Heart left ventricle (tissue), 16 donors: ENCODE measurements at places on chromosomes 13 and 19. TPM values are rescaled to one million over a fixed set of nuclear protein-coding genes. Genes with fewer than 3 reads are reported as not detected.

DENND1C gene
- 0.42 TPM for polyA plus RNA-seq

GRCh38 chr13:28337166-28338005 is 157.5 kb downstream of the FLT1 start:
- peaks cover 38% of the 10 kb centered on the region for H3K4me1 ChIP-seq
- H3K27me3 ChIP-seq: peaks cover 9% of the 10 kb centered on the region
- DNase-seq: no peak
- H3K27ac ChIP-seq: peak overlapping the region; percentile 49

- H3K36me3 ChIP-seq: peaks cover 87% of the 10 kb centered on the region
- no peaks in the 10 kb centered on the region for H3K27me3 ChIP-seq
- DNase-seq: no peak
- H3K4me3 ChIP-seq: no peak overlapping the region
Observed at GRCh38 chr13:72754111-72754510, 26.4 kb downstream of the BORA start.

DNA sequence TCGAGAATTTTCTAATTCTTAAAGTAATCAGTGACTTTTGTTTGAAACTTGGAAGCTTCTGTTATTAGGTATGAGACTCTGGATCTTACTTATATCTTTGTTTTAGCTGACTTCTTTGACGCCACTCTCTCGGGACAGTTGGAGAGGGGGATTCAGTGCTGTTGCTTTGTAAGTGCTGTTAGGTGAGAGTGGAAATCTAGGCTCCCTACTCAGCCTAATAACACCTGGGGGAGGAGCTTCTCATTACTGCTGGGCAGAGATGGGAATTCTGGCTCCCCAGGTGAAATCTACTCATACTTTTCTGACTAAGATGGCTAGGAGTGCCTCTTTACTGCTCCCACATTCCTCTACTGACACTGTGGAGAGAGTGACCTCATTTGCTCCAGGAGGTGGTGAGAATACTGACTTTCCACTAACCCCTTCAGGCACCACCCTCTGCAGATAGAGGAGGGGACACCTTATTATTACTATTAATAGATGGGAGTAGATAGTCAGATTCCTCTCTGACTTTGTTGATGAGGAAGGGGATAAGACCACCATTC is 324.9 kb upstream of the SPRY2 start:
- no peaks in the 10 kb centered on the region for H3K27me3 ChIP-seq
- DNase-seq: no peak
- no peak overlapping the region for H3K27ac ChIP-seq
- no peaks in the 10 kb centered on the region for H3K36me3 ChIP-seq
- no peak overlapping the region for H3K4me3 ChIP-seq
- no peaks in the 10 kb centered on the region for H3K4me1 ChIP-seq

GRCh38 chr13:36453516-36453915 is 21.2 kb downstream of the CCNA1 start:
- H3K27me3 ChIP-seq: no peaks in the 10 kb centered on the region
- H3K27ac ChIP-seq: no peak overlapping the region
- H3K36me3 ChIP-seq: no peaks in the 10 kb centered on the region
- no peak overlapping the region for H3K4me3 ChIP-seq

IL4I1 gene
- polyA plus RNA-seq: not detected

- H3K36me3 ChIP-seq: no peaks in the 10 kb centered on the region
- H3K4me1 ChIP-seq: no peaks in the 10 kb centered on the region
- no peak overlapping the region for H3K4me3 ChIP-seq
- DNase-seq: no peak
- H3K27ac ChIP-seq: no peak overlapping the region
Observed at GRCh38 chr13:24693862-24694471, 13.8 kb downstream of the ATP12A start.

DNA sequence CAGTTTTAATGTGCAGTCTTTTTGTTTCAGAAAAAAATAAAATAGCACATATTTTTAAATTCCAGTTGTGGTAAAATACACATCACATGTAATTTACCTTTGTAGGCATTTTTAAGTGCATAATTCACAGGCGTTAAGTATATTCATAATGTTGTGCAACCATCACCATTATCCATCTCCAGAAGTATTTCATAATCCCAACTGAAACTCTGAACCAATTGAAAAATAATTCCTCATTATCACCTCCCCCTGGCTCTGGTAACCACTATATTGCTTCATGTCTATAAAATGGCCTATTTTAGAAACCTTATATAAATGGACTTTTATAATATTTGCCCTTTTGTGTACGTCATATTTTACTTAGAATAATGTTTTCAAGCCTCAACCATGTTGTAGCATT is 756.5 kb upstream of the KLHL1 start:
- DNase-seq: no peak
- no peaks in the 10 kb centered on the region for H3K27me3 ChIP-seq
- H3K36me3 ChIP-seq: no peaks in the 10 kb centered on the region
- H3K4me1 ChIP-seq: no peaks in the 10 kb centered on the region

DNA sequence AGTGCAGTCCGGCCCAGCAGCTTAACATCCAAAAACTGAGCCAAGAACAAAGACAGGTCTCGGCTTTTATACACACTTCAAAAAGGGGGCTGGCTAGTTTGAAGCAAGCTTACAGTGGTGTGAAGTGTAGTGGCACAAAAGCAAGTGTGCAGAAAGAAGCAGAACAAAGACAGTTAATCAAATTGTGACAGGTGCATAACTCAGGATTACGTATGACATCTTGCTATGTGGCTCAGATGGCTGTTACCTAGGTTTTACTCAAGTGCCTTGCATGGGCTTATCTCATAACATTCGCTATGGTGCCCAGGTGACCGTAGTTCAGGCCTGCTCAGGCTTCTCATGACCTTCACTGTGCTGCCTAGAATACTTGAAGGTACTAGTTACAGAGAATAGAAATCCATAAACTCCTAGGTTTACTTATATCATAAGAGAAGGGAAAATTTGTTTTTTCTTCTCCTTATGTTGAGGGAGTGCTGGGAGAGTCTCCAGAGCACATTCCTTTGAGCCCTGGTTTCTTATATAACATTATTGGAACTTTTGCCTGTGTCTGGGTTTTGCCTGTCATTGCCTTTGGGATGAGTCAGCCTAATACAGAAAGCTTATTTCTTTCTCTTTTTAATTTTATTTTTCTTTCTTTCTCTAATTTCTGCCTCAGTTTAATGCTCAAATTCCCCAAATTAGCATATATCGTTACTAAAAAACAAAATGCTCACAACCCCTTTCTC is 1629.1 kb upstream of the PCDH20 start:
- no peak for DNase-seq
- no peak overlapping the region for H3K4me3 ChIP-seq
- no peaks in the 10 kb centered on the region for H3K27me3 ChIP-seq
- H3K36me3 ChIP-seq: no peaks in the 10 kb centered on the region
- H3K4me1 ChIP-seq: no peaks in the 10 kb centered on the region

CACNA1A gene
- 0.67 TPM for polyA plus RNA-seq

DNA sequence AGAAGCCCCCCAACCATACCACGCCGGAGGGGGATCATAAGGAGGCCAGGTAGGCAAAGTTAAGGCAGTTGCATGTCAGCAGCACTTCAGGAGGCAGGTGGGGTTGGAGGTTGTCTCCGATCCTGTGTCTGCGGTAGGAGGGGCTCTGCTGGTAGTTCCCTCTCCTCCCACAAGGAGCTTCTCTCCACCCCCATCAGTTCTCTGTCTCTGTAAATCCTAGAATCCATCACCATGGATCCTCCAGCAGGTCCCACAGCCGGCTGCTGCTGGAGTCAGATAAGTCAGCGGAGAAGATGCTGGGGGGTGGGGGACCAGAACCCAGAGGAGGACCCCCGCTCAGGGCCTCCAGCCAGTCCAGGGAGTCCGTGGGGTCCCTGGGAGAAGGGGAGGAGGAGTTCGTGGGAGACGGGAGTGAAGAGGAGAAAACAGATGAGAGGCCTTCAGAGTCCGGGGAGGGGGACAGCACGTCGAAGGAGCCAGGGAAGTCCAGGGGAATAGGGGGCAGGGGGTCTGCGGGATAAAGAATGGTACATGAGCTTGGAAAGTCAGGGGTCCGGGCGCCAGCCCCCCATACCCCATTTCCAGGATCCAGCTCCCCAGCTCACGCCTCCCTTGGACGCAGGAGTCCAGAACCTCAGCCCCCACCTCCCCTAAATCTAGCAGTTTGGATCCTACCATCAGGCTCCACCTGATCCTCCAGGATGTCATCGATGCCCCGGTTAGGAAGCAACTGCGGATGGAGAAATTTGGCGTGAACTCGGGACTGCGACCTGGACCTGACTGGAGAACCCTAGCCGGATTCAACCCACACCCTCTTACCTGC is 6.3 kb downstream of the MAMSTR start:
- DNase-seq: peak; percentile 36

DNA sequence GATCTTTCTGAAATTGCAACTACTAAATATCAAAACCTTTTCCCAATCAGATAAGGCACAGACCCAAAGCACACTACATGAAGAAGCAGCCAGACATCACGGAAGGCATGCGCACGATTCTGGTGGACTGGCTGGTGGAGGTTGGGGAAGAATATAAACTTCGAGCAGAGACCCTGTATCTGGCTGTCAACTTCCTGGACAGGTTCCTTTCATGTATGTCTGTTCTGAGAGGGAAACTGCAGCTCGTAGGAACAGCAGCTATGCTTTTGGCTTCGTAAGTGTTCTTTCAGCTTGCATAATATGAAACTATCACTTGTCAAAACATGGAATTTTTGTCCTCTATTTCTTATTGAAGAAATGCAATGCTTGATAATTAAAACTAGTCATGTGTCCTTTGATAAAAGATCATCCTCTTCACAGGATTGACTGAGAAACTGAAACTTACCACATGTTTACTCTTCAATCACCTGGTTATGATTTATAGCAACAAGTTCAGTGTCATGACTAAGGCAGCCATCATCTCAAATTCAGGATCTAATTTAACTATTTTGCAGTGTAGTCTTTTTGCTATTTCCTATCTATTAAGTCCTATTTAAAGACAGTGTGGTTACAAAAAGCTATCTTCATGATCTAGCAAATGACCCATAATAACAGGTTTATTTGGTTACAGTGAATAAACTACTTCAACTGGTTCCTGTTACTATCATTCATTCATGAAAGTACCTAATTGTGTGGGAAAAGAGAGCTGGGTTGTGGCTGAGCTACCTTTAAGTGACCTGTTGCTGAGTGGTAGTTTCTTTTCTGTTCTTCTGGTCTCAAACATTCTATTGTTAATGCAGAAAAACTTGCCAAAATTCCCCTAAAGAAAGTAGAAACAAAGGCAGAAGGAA is 6.5 kb downstream of the CCNA1 start:
- no peak overlapping the region for H3K4me3 ChIP-seq
- DNase-seq: no peak
- H3K4me1 ChIP-seq: no peaks in the 10 kb centered on the region
- no peaks in the 10 kb centered on the region for H3K27me3 ChIP-seq
- no peaks in the 10 kb centered on the region for H3K36me3 ChIP-seq

DBP gene
- 11.6 TPM for polyA plus RNA-seq

GRCh38 chr13:106152047-106152446 is 383.4 kb downstream of the EFNB2 start:
- no peak overlapping the region for H3K27ac ChIP-seq
- H3K36me3 ChIP-seq: no peaks in the 10 kb centered on the region
- DNase-seq: no peak
- H3K27me3 ChIP-seq: no peaks in the 10 kb centered on the region
- H3K4me3 ChIP-seq: no peak overlapping the region
- H3K4me1 ChIP-seq: no peaks in the 10 kb centered on the region

- peak overlapping the region; percentile 98 for H3K27ac ChIP-seq
- no peak for DNase-seq
- no peaks in the 10 kb centered on the region for H3K27me3 ChIP-seq
- peak overlapping the region; percentile 92 for H3K4me3 ChIP-seq
Observed at GRCh38 chr19:48992581-48993174, 431 bp downstream of the GYS1 start.

ZNF555 gene
- 2.7 TPM for polyA plus RNA-seq

DNA sequence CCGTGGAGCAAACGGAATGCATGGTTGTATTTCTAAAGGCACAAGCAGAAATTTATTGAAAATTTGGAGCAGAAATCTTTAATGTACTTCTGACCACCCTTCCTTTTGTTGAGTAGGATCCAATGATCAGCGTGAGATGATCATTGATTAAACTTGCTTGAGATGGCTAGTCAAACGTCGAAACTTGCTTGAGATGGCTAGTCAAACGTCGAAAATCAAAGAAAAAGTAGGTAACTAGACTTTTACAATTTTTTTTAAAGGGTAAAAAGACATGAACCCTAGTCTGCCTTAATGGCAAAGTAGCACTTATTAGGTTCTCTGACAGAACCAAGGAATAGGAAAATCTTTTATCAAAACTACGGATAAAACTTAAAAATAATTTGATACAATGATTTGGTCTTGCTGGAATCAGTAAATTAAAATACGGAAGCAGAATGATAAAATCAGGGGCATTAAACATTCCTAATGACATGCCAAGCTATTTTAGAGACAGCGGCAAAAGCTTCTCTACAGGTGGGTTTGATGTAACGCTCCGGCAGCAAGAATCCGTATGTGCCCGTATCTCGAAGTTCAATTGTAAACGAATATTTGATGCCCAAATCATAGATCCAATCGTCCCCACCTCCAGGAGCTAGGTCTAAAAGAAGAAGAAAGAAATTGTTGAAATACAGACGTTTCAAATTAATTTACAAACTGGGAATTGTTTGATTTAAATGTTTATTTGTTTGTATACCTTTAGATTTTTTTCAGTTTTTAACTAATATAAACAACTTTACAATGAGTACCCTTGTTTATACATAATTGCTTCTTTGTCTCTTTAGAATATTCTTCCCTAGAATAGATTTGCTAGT is 841 bp upstream of the ZC3H13 start:
- no peaks in the 10 kb centered on the region for H3K27me3 ChIP-seq
- H3K36me3 ChIP-seq: no peaks in the 10 kb centered on the region
- H3K4me1 ChIP-seq: peaks cover 25% of the 10 kb centered on the region
- H3K27ac ChIP-seq: peak overlapping the region; percentile 92
- peak overlapping the region; percentile 87 for H3K4me3 ChIP-seq

EPSTI1 gene
- 2.3 TPM for polyA plus RNA-seq

DNA sequence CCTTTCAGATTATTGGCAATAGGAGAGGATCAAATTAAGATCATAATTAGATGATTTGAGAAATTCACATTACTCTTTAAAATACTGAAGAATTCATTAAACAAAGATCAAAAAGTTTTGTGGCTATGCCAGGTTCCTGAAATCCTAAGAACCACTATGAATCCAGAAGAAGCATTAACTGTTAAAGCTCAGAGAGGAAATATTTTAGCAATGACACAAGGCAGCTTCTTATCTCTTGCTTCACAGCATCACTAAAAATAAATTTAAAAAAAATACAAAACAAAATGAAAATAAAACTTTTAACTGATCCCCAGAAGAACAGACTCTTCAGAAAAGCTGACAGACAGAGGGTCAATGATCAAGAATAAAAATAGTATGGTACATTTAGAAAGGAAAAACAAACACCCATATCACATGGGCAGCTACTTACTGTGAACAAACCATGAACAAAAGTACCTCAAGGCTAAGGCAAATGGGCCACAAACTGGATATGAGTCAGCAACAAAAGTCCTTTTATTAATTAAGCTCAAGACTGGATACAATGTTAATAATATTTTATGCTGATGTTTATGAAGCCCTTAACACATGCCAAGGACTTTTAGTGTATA is 19.6 kb downstream of the RNF6 start:
- peaks cover 12% of the 10 kb centered on the region for H3K4me1 ChIP-seq
- no peak overlapping the region for H3K4me3 ChIP-seq
- no peak for DNase-seq
- H3K27me3 ChIP-seq: no peaks in the 10 kb centered on the region
